Jurkat, Clone E6-1 (cell line): ENCODE measurements at places on chromosomes 4 and X.

DNA sequence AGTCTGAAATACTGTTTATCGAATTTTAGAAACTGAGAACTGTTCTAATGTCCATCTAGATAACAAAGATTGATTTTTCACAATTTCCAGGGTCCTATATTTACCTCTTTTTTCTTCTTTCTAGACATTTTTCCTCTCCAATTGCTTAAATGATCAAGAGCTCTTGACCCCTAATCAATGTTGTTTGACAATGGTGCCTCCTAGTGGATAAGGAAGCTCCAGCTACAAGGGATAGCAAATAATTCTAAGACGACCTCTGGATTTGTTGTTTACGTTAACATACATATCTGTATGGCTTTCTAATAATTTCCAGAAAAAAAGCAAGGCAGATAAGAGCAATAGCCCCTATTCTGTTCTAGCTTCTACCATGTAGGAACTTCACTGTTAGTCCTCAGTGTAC, 35.8 kb downstream of the GPR82 start:
- DNase-seq, result peak; percentile 9

GRCh38 chr4:115969756-115970155, 856.3 kb upstream of the NDST4 start:
- no peak for DNase-seq

DNA sequence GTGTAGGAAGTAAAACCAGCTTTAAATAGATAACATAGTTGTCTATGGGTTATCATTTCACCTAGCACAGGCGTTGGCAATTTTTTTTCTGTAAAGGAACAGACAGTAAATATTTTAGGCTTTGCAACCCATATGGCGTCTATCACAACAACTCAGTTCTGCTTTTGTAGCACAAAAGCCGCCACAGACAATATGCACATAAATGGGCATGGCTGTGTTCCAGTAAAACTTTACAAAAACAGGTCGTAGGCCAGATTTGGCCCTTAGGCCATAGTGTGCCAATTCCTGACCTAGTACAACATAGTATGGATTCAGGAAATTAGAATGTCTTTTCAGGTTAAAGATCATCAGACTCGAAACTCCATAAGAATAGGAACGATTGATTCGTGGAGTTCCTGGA, 265.3 kb upstream of the GK2 start:
- DNase-seq, result no peak

DNA sequence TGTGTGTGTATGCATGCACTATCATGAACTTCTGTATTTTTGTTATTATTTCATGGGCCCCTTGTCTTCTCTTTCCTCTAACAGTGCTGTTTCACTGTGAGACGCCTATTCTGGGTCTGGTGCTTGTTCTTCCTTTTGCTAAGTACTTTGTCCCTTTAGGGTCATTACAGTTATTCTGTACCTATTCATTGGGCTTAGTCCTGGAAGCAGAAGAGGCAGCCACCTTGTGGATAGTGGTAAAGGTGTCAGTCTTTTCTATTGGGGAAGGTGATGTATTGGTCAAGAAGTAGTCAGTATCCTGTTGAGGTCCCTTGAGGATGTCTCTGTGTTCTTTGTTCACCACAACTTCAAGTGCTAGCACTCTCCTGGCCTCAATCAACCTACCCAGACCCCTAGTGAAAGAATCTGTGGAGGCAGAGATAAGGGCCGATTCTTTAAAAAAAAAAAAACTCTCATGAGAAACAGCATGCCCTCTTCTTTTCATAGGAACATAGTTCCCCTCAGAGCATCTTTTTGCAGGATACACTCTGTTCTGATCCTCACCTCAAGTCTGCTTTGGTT, 593.8 kb downstream of the SPRY1 start:
- DNase-seq, result no peak

- DNase-seq, result no peak
These were observed 151.8 kb downstream of the POU4F2 start for GRCh38 chr4:146790515-146790914.

DNA sequence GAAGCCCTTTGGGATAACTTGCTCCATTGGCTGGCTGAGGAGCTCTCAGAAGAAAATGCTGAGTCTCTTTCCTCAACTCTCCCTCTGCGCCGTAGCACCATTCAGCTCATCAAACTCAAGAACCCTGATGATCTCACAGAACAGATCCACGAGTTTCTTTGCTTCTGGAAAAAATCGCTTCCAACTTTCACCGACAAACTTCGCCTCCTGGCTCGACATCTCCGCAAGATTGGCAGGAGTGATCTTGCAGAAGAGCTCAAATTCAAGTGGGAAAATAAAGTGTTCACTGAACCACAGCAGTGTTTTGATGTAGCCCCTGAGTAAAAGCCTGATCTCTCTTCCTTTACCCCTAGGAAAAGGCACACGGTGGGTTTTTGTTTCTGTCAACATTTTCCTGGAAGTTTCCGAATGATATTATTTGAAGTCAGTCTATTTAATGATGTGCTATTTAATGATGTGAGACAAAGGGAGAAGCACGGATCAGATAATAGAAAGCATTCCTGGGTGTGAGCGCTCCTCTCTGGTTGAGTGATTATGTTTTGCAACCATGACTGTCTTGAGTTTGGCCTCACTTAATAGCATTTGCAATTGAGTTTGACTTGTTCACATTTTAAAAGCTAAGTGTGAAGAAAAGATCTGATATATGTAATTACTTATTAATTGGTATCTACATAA, 62.2 kb downstream of the DTHD1 start:
- DNase-seq, result no peak

- DNase-seq, result no peak
These were observed 338.3 kb upstream of the GALNT7 start for GRCh38 chr4:172830295-172830764.

- DNase-seq, result no peak
These were observed 82.4 kb upstream of the RBPJ start for GRCh38 chr4:26238426-26238777.

DNA sequence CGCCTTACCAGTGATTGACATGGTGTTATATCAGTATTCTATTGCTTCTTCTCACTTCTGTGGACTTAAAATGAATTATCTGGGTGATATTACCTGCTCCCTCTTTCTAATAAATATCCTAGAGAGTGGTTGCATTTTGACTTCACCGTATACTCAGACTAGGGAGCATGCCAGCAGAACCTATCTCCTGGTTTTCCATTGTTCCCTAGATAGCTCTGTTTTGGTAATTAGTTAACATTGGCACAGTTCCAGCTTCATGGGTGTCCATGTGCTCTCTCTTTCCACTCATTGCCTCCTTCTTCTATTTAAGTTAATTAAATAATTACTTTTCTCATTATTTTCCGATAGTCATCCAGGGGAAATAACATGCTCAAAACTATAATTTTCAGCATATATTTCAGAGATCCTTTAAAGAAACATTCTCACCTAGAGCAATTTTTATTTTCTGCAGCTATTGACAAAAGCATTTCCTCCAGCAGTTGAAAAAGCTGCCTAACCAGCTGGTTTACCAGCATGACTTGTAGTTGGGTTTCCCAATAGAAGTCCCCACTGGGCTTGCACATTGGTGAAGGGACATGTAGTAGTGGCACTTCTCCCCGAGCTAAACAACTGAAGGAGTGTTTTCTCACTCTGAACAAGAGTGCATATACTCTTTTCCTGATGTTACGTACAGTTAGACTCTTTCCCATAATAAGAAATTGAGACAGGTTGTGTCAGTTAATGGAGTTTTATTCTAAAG, 27.9 kb upstream of the PAPSS1 start:
- DNase-seq, result no peak

DNA sequence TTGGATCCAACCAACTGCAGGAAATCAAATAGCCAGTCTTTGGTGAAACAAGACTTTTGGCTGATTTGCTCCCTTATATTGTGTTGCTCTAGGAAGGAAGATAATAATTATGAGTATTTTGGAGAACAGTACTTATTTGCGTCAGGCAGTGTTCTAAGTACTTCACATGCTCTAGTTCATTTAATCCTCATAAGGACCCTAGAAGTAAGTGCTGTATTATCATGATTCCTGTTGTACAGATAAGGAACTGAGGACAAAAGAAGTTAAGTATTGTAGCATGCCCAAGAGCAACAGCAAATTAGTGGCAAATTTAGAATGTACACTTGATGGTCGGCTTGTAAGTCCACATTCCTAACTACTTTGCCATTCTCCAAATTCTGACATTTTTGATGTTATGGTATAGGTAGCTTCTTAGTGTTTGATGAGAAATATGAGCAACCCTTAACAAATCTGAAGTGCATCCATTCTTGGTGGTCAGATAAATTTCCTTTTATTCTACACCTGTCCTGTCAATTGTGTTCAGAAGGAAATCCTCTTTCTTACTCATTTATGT, 72.0 kb downstream of the SPRY1 start:
- DNase-seq, result no peak

- no peak for DNase-seq
These were observed 3.6 kb upstream of the AMOT start for GRCh38 chrX:112844250-112844649.

GRCh38 chr4:66558651-66559050, 888.4 kb upstream of the EPHA5 start:
- DNase-seq, result no peak

- DNase-seq, result no peak
These were observed 118.0 kb downstream of the SLC2A9 start for GRCh38 chr4:9903317-9903716.

GRCh38 chr4:10728016-10728415, 43.4 kb upstream of the CLNK start:
- no peak for DNase-seq

DNA sequence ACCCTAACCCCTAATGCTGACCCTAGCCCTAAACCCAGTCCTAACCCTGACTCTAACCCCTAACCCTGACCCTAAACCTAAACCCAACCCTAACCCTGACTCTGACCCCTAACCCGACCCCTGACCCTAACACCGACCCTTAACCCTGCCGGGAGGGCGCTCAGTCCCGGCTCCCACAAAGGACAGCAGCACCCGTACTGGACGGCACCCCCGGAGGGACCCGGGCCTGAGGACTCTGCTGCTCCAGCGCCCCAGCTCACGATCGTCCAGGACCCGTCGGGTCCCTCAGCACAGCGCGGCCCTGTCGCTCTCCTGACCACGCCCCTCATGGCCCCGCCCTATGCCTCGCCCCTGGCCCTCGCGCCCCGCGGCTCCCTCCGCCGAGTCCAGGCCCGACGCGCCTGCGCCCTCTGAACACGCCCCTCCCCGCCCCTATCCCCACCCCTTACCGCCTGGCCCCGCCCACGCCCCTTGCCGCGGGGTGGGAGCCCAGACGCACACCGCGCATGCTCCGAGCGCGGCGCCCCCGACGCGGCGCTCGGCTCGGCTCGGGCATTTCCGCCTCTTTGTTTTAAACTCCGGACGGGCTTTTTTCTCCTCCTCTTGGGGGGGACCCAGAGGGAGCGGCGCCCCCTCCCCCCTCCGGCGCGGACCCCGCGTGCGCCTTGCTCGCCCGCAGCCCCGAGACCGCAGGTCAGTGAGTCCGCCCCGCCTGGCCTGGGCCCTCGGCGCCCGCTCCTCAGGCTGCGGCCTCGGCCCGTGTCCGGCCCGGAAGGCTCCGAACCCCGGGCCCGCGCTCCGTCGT, at the start of gene PCGF3:
Gene PCGF3, plus strand, starts transcription at position 555 of the 805 bp plus-strand sequence. CDS start 27,849 bp downstream, outside the sequence.
- peak; percentile 84 for DNase-seq

DNA sequence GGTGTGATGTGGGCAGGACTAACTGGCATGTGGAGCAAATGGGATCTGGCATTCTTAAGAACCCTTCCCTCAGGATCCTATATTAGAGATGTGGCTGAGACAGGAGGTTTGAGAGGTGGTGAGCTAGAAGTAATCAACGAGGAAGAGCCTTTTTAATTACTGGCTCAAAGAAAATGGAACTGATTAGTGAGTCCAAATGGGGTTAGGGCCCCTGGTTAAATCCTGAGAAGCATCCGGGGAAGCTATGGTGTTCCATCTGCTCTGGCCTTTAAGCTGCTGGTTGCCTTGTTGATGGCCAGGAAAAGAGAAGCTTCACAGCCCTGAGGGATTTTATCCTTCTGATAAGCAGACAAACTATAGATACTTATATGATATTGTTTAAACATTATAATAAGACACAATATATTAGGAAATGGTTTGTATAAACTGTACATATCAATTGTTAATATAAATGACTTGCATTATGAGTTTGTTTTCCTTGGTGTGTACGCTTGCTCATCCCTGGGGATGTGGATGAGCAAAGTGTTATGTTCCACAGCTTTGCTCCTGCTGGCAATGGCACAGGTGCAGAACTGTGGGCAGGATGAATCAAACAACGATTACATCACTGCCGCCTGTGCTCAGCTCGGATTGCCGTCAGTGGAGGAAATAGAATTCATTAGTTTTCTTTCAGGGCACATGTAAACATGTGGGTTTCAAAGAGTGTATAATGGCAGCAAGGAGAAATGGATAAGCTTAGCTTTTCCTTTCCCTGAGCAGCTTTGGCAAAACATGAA, 328.6 kb upstream of the ARX start:
- DNase-seq, result peak; percentile 3

GRCh38 chr4:100926039-100926717, 408.4 kb upstream of the EMCN start:
- DNase-seq, result no peak

- no peak for DNase-seq
These were observed 50.2 kb upstream of the GPR174 start for GRCh38 chrX:79094075-79094832.

- DNase-seq, result no peak
These were observed 295.4 kb downstream of the TRIML1 start for GRCh38 chr4:188434643-188435042.

DNA sequence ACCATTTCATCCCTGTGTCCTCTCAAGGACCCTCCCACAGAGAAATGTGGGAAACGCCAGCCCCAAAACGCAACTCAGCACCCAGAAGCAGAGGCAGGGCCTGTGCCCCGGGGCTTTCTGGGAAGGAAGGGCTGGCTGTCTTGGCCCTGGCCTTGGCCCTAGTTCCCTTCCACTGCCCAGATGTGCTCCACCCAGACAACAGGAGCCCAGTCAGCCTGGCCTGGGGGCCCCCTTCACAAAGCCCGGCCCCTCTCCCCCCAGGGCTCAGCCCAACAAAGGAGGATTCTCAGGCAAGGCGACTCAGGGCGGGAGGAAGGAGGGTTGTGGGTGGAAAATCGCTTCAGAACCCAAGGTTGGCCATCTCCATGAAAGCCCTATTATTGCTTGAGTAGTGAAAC, 82.5 kb downstream of the PJA1 start:
- no peak for DNase-seq

GRCh38 chrX:29477878-29478277, 737.5 kb upstream of the MAGEB2 start:
- DNase-seq, result no peak

DNA sequence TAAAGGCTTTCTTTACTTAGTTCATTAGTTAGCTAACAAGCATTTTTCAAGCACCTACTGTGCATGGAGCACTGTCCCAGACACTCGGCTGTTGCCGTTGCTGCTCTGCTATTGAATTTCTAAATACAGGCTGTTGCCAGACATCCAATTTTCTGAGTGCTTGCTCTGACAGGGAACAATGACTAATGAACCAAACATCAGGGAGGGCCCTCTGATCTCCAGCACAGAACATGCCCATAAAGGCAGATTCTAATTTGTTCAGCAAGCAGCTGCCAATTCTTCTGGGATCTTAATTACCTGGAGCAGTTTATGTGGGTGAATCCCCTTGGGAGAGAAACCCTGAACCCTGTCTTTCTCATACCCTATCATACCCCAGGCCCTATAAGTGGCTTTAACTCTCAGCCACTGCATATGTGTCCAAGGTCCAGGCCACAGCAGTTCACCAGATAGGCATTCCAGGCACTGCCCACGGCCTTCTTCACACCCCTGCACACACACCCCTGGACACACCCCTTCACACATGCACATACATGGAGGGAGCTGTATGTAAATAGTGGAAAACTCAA, 27.9 kb downstream of the TSC22D3 start:
- no peak for DNase-seq
